ENCODE measurements at places on chromosomes 1 and 21. TPM values are rescaled to one million over a fixed set of nuclear protein-coding genes. Genes with fewer than 3 reads are reported as not detected.

- peaks cover 46% of the 10 kb centered on the region for H3K27me3 ChIP-seq
- H3K4me1 ChIP-seq = peaks cover 6% of the 10 kb centered on the region
- H3K27ac ChIP-seq = no peak overlapping the region
Measured at GRCh38 chr1:205568469-205569361, 63.1 kb downstream of the ELK4 start.

- no peak for DNase-seq
- no peak overlapping the region for H3K4me3 ChIP-seq
- H3K27ac ChIP-seq = no peak overlapping the region
- H3K36me3 ChIP-seq = no peaks in the 10 kb centered on the region
Measured at GRCh38 chr1:51969038-51969705, 21.3 kb downstream of the RAB3B start.

GRCh38 chr1:215730600-215730999, 163.5 kb downstream of the KCTD3 start:
- DNase-seq = no peak
- no peaks in the 10 kb centered on the region for H3K4me1 ChIP-seq
- H3K27me3 ChIP-seq = no peaks in the 10 kb centered on the region
- no peaks in the 10 kb centered on the region for H3K36me3 ChIP-seq
- H3K27ac ChIP-seq = no peak overlapping the region
- H3K4me3 ChIP-seq = no peak overlapping the region

GRCh38 chr1:77948841-77949424, 29.9 kb downstream of the FUBP1 start:
- peaks cover 75% of the 10 kb centered on the region for H3K36me3 ChIP-seq
- H3K4me3 ChIP-seq = no peak overlapping the region
- no peaks in the 10 kb centered on the region for H3K27me3 ChIP-seq
- DNase-seq = no peak
- peaks cover 40% of the 10 kb centered on the region for H3K4me1 ChIP-seq

S100A11 gene
- total RNA-seq = 71.2 TPM

OR10J1 gene
- not detected for total RNA-seq

HCN3 gene
- 2.7 TPM for total RNA-seq

- H3K4me3 ChIP-seq = no peak overlapping the region
- no peak overlapping the region for H3K27ac ChIP-seq
- H3K36me3 ChIP-seq = no peaks in the 10 kb centered on the region
- peaks cover 3% of the 10 kb centered on the region for H3K4me1 ChIP-seq
Measured at GRCh38 chr21:15437883-15438282, 291.9 kb upstream of the USP25 start.
